ENCODE measurements at places on chromosomes 7 and 10. TPM values are rescaled to one million over a fixed set of nuclear protein-coding genes. Genes with fewer than 3 reads are reported as not detected.

GLI3 gene
- total RNA-seq = 11.3 TPM

GPR141 gene
- total RNA-seq = 0.22 TPM

GRCh38 chr10:60430836-60431597 is 41.3 kb upstream of the ANK3 start:
- H3K27ac ChIP-seq = no peak overlapping the region
- no peak overlapping the region for H3K4me3 ChIP-seq
- DNase-seq = no peak
- H3K36me3 ChIP-seq = no peaks in the 10 kb centered on the region
- no peaks in the 10 kb centered on the region for H3K27me3 ChIP-seq

DNA sequence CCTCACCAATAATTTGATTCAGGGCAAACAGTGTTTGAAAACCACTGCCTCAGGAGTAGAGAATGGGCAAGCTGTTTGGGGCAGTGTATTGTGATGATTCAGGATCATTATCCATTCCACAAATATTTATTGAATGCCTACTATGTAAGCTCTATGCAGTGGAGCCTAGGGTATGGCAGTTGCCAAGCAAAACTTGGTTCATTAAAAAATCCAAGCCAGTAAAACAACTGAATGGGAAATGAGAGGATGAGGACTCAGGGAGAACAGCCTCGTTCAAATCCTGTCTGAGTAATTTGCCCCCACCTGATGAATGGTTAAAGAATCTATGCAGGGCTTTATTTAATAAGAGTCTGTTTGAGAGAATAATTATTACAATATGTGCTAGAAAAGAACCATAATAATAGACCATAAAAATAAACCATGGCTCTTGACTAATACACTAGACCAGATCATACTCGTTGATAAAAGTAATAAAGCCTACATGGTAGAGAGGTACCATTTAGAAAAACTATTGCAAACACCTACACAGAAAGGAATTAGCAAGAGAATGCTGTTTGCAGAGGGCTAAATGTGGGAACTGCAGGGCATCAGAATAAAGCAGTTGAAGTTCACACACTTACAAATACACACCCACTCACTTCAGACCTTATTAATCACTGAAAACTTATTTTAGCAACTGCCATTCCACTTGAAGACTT is 71.7 kb downstream of the CREB5 start:
- H3K27me3 ChIP-seq = no peaks in the 10 kb centered on the region
- H3K36me3 ChIP-seq = no peaks in the 10 kb centered on the region
- H3K27ac ChIP-seq = no peak overlapping the region

- no peak overlapping the region for H3K4me3 ChIP-seq
- H3K27me3 ChIP-seq = no peaks in the 10 kb centered on the region
- no peak overlapping the region for H3K27ac ChIP-seq
These were observed 131.1 kb upstream of the SHH start for GRCh38 chr7:155943251-155943899.

DNA sequence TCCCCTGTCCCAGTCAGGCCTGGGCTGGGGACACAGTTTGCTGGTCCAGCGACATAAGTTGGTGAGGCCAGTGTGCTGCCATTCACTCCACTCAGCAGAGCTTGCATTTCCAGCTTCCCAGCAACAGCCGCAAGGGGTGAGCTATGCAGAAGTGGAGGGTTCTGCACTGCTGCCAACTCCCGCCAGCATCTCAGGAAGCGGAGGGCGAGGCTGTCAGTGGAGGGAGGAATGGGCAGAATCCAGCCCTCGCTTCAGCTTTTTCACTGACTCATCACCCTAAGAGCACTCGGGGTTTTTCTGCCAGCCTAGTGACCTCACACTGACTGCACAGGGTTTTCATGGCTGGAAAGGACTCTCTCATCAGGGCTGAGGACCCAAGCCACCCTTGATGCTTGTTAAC is 625.1 kb upstream of the MKI67 start:
- H3K27ac ChIP-seq = no peak overlapping the region
- H3K36me3 ChIP-seq = no peaks in the 10 kb centered on the region
- DNase-seq = no peak
- no peak overlapping the region for H3K4me3 ChIP-seq

- peaks cover 38% of the 10 kb centered on the region for H3K4me1 ChIP-seq
- no peak overlapping the region for H3K27ac ChIP-seq
- peaks cover 10% of the 10 kb centered on the region for H3K36me3 ChIP-seq
- no peak overlapping the region for H3K4me3 ChIP-seq
These were observed 64.8 kb downstream of the TNS3 start for GRCh38 chr7:47516985-47517600.

Measured in spinal cord (tissue), 10 donors.